Activated T-helper 17 cell treated with anti-CD3 and anti-CD28 coated beads, Interleukin-2, amount 50 U/mL, for 72 hours (primary cell): ENCODE measurements at places on chromosomes 7 and 10. TPM values are rescaled to one million over a fixed set of nuclear protein-coding genes. Genes with fewer than 3 reads are reported as not detected.
A peak's percentile ranks its signal among the peaks of the same experiment; 100 is the strongest.

DNA sequence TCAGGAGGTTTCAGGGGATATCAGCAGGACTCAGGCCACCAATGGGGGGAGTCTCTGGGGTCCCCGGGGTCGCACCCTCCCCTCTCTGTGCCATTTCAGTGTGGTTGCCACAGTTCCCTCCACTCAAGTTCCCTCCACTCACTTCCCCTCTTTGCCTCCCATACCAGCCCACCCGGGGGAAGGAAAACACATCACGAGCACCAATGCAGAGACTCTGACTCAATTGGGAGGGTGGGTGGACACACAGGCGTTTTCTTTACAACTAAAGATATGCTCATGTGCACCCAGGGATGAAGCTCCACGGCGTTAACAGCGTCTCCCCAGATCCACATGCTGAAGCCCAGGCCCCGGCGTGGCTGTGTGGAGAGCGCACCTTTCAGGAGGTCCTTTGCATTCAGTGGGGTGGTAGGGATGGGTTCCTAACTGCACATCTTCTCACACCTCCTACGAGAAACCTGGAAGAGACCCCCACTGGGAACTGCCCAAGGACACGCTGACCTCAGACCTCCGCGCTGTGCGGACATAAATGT, 254.1 kb downstream of the ZMYND11 start:
- ATAC-seq: no peak
- no peaks in the 10 kb centered on the region for H3K27me3 ChIP-seq
- no peak overlapping the region for H3K27ac ChIP-seq
- H3K4me3 ChIP-seq: no peak overlapping the region
- H3K4me1 ChIP-seq: no peaks in the 10 kb centered on the region
- no peaks in the 10 kb centered on the region for H3K36me3 ChIP-seq

DNA sequence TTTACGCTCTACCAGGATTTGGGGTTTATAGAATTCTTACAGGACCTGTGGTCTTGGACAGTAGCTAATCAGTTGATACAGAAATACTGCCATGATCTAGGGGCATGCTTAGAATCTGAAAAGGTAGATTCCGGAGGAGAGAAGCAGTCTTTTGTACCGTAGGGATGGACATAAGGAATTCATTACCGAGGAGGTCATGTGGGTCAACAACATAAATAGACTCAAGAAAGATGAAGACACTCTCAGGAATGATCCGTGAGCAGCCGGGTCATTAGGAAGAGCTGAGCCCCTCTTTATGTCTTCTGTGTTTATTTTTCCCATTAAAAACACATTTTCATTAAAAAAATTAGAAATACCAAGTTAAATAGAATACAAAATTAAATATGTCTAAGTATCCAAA, 160.1 kb upstream of the TNS3 start:
- H3K36me3 ChIP-seq: no peaks in the 10 kb centered on the region
- peaks cover 5% of the 10 kb centered on the region for H3K4me1 ChIP-seq
- no peak for ATAC-seq
- no peak overlapping the region for H3K4me3 ChIP-seq
- peaks cover 11% of the 10 kb centered on the region for H3K27me3 ChIP-seq

DNA sequence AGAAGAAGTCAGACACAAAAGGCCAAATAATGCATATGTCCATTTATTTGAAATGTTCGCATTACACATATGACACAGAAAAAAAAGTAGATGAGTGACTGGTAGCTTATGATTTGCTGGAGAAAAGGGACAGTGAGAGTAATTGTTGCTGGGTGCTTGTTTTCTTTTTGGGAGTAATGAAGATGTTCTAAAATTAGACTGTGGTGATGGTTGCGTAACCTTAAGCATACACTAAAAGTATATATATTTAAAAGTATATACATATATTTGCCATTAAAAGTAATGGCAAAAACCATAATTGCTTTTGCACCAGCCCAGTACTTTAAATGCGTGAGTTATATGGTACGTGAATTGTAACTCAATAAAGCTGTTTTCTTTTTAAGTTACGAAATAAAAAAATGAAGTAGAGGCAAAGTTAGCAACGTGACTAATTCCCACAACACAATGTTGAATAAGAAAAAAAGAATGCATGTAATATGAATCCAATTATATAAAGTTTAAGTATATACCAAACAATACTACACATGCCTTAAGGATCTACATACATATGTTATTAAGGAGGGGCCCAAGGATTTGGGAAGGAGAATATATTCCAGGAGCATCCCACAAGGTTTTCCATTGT, 360.4 kb upstream of the CELF2 start:
- no peak overlapping the region for H3K27ac ChIP-seq
- H3K27me3 ChIP-seq: peaks cover 12% of the 10 kb centered on the region
- H3K36me3 ChIP-seq: no peaks in the 10 kb centered on the region
- H3K4me3 ChIP-seq: no peak overlapping the region
- no peaks in the 10 kb centered on the region for H3K4me1 ChIP-seq

- ATAC-seq: no peak
- no peaks in the 10 kb centered on the region for H3K36me3 ChIP-seq
- peaks cover 5% of the 10 kb centered on the region for H3K4me1 ChIP-seq
- H3K4me3 ChIP-seq: no peak overlapping the region
- peaks cover 3% of the 10 kb centered on the region for H3K27me3 ChIP-seq
Measured at GRCh38 chr10:70932392-70933196, 44.2 kb upstream of the PCBD1 start.

Gene PON3
- total RNA-seq: not detected

DNA sequence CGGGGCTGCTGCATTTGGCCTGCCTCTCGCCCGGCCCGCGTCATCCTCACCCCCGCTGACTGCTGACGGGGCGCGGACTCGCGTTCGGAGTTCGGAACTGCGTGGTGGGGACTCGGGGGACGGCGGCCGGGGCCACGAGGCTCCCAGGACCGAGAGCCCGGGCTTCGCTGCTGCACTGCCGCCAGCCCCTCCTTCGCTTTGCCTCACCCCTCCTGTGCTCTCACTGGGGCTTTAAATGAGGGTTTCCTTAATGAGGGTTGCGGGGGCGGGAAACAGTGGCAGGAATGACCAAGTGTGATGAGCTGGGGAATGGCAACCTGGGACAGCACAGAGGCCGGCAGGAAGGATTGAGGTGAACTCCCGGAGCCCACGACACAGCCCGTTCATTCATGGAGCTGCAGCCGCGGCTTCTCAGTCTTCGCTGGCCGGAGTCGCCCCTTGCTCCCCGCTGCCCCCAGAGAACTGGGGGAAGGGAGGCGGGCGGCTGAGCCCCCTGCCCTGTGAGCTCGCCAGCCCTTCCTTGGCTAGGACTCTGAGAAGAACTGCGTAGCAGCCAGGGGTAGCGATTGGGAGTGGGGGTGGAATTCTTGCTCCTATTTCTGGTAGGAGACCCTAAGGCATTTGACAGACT, 1.5 kb upstream of the LRRC4 start:
- H3K27ac ChIP-seq: no peak overlapping the region
- ATAC-seq: no peak
- no peak overlapping the region for H3K4me3 ChIP-seq
- H3K4me1 ChIP-seq: peaks cover 14% of the 10 kb centered on the region
- H3K36me3 ChIP-seq: peaks cover 18% of the 10 kb centered on the region

Gene ZNF485
- total RNA-seq: 3.8 TPM

Gene NCF1
- 0.24 TPM for total RNA-seq

DNA sequence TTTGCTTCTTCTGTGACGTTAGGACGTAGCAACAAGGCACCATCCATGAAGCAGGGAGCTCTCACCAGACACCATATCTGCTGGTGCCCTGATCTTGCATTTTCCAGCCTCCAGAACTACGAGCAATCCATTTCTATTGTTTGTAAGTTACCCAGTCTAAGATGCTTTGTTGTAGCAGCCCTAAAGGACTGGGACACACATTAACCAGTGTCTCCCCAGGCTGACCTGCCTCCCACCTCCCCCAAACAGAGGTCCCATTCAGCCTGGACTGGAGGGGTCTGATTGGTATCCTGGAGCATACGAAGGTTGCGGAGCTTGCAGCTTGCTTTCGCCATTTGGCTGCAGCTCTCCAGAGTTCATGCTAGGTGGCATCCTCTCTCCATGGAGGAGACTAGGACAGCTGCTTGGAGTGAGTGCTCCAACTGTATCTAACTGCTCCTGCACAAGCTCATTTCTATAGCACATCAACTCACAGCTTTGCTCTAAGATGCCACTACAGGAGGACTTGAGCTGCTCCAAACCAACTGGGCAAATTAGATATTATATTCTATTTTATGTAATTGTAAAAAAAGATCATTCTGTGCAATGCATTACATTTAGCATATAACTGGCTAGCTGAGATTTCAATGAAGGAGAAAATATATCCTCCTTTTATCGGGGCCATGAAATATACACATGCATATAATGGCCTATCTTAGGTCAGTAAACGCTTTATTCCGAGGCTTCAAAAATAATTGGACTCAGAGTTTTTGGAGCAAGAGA, 8.0 kb upstream of the GRK5 start:
- ATAC-seq: peak; percentile 80
- H3K36me3 ChIP-seq: no peaks in the 10 kb centered on the region
- H3K4me3 ChIP-seq: no peak overlapping the region
- H3K27ac ChIP-seq: no peak overlapping the region
